ENCODE measurements at places on chromosomes 7 and 10.

DNA sequence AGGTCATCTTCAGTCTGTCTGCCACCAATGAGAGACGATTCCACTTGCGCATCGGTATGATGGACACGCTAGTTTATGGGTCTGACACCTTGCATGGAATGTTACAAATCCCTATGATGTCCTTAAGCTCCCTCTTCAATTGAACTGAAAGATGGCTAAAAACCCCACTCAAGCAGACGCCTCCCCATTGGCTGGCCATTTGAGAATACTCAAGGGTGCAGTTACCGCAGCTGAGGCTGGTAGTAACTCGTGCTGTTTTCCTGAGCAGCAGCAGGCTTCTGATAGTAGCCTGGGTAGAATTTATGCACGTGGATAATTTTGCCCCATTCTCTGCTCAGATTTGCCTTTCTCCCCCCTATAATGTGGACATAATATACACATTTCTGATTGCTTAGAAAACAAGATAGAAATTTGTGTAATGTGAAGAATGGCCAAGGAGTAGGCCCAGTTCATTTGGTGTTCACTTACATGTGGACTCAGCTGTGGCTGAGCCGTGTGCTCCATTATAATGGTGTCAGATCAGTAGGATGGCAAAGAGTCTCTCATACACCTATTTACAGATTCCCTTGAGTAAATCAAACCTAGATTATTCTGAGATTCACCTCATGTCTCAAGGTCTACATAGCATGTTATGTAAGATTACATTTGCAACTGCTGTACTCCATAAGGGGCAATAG, 142.8 kb downstream of the HIBADH start:
- peak; percentile 82 for DNase-seq

- no peak for DNase-seq
These were observed 17.7 kb downstream of the CCL24 start for GRCh38 chr7:75795831-75796285.

GRCh38 chr7:104983076-104983577, 30.9 kb upstream of the KMT2E start:
- peak; percentile 58 for DNase-seq

- no peak for DNase-seq
These were observed 7.3 kb downstream of the TBRG4 start for GRCh38 chr7:45103958-45104843.

GRCh38 chr7:102222445-102222844, 64.2 kb upstream of the SH2B2 start:
- DNase-seq = no peak
